Body of pancreas (tissue), 4 donors: ENCODE measurements at places on chromosomes 6 and 20. TPM values are rescaled to one million over a fixed set of nuclear protein-coding genes. Genes with fewer than 3 reads are reported as not detected.

The GRM1 gene
- not detected for total RNA-seq

The RUNX2 gene
- 1.0 TPM for total RNA-seq

The PPIL6 gene
- total RNA-seq = 3.1 TPM

The ZBTB46 gene
- 4.3 TPM for total RNA-seq

The NKAIN2 gene
- not detected for total RNA-seq

The DYNLT2 gene
- total RNA-seq = 3.6 TPM

The GMDS gene
- 34.5 TPM for total RNA-seq

The TTK gene
- not detected for total RNA-seq

The NMBR gene
- not detected for total RNA-seq

The ZC2HC1B gene
- not detected for total RNA-seq

The ADGB gene
- total RNA-seq = not detected

DNA sequence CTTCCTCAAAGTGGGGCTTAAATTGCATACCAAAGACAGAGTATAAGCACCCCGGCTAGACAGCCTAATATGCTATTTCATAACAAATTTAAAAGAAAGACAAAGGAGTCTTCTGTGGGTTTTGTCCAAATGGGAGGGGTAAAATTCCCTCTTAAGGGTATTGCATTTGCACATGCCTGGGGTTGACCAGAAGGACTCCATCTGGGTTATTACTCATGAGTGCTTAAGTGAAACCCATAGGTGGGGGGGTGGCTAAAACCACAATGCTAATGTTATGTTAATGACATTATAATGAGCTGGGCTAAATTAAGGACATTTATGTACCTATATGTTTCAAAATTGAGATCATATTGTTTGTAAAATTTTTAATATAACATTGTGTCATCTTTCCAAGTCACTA lies 15.0 kb downstream of the IMPG1 start:
- no peak for DNase-seq

- DNase-seq = no peak
These were observed 74.4 kb downstream of the ELOVL4 start for GRCh38 chr6:79872986-79873385.

- DNase-seq = no peak
These were observed 13.7 kb downstream of the PIGT start for GRCh38 chr20:45429618-45430017.

GRCh38 chr6:89530982-89531381 lies 98.0 kb downstream of the ANKRD6 start:
- DNase-seq = no peak

DNA sequence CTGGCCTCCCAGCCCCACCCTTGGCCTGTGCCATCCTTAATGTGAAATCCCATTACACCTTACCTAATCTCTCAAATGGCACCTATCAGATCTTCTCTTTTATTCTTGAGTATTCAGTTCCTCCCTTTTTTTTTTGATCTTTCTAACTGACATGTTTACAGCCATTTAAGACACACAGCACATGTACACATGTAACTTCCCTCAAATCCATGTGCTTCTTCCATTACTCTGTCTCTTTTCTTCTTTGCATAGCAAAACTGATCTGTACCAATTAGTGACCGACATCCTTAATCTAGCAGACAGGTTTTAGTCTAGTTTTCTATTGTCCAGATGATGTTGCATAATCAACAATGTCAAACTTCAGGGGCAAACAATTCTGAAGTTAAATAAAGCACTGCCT lies 413.8 kb upstream of the FLRT3 start:
- no peak for DNase-seq

DNA sequence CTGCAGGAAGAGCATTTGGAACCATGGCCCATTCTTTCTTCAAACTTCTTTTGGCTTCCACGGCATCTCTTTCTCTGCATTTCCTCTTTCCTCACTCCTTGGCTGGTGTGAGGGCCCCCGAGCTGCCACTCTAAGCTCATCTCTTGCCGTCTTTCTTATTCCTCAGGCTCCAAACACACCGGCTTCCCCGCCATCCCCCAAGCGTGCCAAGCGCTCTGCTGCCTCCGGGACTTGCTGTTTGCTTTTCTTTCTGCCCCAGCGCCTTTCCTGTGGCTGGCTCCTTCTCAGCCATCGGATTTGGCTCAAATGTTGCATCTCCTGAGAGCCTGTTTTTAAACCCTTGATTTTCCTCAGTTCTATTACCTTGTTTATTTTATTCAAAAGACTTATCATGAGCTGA lies 172.7 kb downstream of the PACRG start:
- no peak for DNase-seq

GRCh38 chr20:43238266-43238665 lies 48.6 kb upstream of the PTPRT start:
- DNase-seq = no peak

GRCh38 chr20:36341331-36342020 lies 35.3 kb downstream of the DLGAP4 start:
- no peak for DNase-seq

DNA sequence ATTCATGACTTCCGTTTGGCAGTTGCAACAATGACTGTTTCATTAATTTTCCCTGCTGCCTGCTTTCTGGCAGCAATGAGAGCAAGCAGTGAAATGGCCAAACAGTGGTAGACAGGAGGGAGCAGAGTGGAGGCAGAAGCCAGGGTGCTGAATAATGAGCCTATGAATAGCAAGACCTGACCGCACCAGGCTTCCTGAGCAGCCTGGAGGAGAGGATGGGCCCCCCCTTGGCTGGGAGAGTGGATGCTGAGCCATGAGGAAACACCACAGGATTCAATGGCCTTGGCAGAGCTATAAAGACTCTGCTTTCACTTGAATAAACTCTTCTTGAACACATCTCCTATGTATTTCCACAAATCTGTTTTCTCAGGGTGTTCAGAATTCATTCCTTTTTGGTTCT lies 68.1 kb upstream of the SNRPB2 start:
- DNase-seq = no peak

- DNase-seq = no peak
These were observed 9.8 kb upstream of the BLCAP start for GRCh38 chr20:37537505-37537904.

DNA sequence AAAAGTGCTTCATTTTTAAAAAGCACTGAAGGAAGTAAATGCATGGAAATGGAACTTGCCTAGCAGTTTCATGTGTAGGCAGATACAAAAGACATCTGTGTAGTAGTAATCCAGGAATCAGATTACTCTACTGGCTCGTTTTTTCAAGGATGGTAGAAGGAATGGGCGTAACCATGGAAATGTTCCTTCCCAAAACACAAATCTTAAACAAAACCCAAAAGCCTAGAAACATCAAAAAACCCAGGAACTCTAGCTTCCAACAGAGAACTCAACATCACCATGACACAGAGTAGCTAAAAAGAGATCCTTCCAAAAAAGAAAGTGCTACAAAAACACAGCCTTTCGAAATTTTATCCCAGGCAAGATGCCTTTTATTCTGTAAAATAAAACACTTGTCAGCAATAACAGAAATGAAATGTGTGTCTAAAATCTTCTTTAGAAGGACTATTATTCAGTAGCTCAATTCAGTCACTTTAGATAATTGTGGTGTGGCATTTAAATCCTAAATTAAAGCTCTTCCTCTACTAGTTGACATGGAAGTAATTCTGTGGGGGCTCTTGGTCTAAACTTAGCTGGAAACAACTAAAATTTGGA lies 81.7 kb downstream of the FAM217A start:
- no peak for DNase-seq

DNA sequence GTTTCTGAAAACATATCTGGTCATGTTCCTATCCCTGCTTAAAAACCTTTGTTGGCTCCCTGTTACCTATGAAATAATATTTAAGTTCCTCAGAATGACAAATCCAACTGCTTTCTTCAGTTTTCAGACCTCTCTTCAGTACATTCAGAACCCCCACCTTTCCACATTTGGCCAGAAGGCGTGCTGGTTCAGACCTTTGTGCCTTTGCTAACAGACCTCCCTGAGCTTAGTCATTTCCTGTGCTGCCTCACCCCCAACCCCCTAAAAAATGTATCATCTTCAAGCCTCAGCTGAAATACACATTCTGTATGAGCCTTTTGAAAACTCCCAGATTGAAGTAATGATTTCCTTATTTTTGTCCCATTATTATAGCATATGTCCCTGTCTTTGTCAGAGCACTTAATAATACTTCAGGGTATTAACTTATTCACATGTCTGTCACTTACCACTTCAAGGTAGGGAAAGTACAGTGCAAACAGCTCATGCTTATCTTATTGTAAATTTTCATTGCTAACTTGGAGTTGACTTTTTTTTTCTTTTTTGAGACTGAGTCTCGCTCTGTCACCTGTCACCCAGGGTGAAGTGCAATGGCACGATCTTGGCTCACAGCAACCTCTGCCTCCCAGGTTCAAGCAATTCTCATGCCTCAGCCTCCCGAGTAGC lies 19.7 kb downstream of the FAM217A start:
- no peak for DNase-seq

GRCh38 chr6:64930681-64931080 lies 776.3 kb downstream of the EYS start:
- no peak for DNase-seq

GRCh38 chr20:14687313-14687712 lies 349.9 kb upstream of the FLRT3 start:
- DNase-seq = no peak

GRCh38 chr6:63275953-63276352 lies 43.8 kb downstream of the LGSN start:
- no peak for DNase-seq

DNA sequence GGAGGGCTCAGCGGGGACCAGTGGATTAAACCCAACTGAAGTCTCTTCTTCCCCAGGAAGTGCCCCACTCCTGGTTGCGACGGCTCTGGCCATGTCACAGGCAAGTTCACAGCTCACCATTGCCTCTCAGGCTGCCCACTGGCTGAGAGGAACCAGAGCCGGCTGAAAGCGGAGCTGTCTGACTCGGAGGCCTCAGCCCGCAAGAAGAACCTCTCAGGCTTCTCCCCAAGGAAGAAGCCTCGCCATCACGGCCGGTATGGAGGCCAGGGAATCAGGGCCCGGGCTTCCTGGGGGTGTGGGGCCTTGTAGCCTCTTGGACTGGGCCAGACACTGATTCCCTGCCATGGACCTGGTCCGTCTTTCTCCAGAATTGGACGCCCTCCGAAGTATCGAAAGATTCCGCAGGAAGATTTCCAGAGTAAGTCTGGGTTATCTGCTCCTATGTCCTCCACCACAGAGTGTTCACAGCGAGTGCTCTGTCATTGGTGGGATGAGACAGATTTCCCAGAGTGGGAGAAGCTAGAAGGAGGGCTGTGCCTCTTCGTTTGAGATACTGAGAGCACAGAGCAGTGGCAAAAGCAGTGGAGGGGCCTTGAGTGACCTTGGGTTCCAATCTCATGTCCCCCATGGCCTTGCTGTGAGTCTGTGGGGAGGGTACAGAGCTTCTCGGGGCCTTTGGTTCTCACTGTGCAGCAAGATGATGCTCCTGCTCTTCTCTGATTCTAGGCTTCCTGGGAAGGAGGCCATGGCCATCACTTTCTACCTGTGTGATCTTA lies 22.6 kb upstream of the SGK2 start:
- DNase-seq = no peak

DNA sequence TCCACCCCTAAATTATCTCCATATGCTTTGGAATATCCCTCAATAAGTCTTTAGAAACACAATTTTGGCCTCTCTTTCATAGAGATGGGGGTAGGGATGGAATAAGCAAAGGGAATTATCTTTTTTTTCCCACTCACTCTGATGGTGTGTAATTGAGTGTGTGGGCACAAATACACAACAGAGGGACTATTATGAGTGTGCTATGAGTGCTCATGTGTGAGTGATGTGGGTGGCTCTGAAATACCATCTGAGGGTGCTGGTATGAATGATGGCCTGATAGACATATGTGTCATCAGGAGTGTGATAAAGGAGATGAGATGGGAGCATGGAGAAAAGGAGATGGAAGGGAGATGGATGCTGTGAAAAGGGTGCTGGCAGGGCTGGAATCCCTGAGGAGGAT lies 35.6 kb downstream of the GSS start:
- no peak for DNase-seq

GRCh38 chr6:6348256-6348655 lies 27.8 kb upstream of the F13A1 start:
- no peak for DNase-seq
